PC-3 (cell line): ENCODE measurements at places on chromosomes 5 and 9.

- no peak for DNase-seq
These were observed 368.6 kb upstream of the IRX4 start for GRCh38 chr5:2251298-2251697.

DNA sequence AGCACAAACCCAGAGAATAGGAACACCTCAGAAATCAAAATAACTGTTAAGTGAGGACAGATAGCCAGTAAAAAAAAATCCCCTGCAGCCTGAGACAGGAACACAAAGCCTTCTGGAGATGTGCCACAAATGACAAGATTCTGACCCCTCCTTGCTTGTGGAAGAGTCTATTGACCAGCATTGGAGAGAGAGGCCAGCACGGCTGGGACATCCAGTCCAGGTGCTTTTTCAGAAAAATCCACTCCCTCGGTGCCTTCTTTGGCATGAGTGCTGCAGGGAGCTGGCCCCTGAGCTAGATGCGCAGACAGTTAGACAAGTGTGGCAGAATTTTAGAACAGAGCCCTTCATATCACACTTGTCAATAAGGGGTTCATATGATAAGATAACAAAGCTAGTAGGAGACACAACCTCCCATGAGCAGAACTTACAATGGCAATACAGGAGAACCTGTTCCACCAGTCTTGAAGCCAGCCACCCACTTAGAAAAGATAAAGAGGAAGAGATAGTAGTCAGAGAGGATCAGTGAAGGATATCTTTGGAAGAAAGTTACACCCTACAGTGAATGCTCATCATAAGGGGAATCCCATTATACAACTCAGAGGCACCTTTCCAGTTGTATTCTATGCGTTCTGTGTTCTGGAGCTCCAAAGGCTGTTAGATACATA, 298.4 kb downstream of the TLE1 start:
- peak; percentile 35 for DNase-seq

- peak; percentile 85 for DNase-seq
These were observed 1.5 kb upstream of the GPRIN1 start for GRCh38 chr5:176611435-176611834.

DNA sequence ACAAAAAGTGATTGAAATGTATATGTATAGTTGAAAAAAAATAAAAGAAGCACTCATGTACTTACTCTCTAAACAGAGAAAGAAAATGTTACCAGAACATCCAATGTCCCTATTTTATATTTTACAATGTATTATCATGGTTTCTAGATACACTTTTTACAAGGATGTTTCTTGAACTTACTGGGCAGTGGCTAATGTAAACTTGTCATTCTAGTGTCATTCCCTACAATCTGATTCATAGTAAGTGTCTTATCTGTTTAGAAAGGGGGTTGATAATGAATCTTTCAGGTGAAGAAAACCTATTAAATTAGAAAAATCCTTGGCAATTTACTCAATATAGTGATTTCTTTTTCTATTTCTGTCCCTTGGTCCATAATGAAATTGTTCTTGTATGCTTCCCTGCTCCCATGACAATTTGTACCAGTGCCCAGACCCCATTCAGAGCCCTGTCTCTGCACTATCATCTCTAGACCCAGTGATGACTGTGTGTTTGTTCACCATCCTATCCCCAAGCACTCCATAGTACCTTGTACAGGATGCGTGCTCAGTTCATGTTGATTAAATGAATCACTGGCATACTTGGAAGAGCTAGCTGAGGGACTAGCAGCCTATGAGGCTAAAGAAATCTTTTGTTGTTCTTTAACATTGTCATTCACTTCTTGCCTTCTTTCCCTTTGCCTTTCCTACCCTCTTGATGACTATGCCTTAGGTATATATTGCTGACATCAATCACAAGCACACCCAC, 101.2 kb downstream of the HMHB1 start:
- DNase-seq: peak; percentile 94

DNA sequence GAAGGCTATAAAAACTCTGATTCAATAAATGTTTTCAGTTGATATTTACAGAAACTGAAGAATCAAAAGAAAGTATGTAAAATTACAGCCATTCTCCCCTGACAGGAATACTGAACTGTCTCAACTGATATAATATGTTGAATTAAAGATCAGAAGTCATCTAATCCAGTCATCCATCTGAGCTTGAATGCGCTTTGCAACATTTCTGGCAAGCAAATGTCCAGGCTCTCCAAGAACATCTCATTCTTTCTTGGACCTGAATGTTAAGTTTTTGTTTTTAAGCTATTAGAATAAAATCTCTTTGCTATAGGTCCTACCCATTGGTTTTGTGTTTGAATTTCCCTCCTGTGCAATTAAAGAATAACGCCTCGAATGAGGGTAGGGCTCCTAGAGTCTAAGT, 120.5 kb downstream of the MPDZ start:
- no peak for DNase-seq

- DNase-seq: no peak
These were observed 391.9 kb upstream of the PRR16 start for GRCh38 chr5:120072068-120072761.

DNA sequence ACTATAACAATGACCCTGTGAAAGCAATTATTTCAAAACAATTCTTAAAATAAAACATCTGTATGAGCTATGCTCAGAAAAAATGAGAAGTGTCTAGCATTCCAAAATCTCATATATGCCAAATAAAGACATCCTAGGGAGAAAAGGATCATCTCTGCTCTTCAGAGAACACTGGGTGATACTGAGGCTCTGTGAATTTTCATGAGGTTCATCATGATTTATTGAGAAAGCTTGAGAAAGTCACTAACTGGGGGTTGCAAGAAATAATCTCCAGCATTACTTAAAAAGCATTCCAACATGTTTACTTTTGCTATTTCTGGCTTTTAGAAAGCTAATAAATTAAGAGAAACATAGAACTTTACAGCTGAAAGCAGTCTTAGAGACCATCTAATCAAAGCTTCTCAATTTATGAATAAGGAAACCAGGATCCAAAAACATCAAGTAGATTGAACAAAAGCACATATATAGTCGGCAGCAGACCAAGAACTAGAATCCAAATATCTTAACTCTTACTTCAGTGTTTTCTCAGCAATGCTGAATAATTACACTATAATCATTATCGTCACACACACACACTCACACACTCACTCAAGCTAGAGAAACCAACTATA, 372.8 kb downstream of the NR2F1-AS1 start:
- no peak for DNase-seq

DNA sequence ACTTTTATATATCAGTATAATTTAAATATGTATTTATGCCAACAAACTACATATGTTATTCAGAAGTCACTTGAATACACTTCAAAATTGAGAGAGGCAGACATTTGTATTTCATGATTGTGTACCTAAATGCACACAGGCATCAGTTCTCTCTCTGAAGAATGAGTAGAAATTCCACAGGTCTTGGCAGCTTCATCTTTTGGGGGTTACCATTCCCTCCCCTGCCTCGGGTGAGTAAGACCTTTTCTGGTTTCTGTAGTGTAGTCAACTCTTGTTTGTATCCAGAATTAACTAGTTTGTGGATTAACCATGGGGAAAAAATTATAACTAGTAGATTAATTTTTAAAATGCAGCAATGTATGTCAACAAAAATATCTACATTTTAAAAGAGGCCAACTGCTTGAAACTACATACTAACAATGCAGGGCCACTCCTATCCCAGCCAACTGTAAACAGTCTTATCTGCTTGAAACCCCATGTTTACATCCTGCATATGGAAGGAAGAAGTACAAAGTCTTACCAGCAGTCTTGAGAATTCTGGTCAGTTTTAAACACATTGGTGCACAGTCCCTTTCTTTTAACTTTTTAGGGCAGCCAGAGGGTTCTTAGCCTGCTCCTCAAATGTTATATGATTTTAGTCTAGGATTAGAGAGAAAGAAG, 339.6 kb upstream of the KIF2A start:
- DNase-seq: no peak

GRCh38 chr5:76689321-76690036, 26.4 kb upstream of the F2R start:
- DNase-seq: peak; percentile 77

DNA sequence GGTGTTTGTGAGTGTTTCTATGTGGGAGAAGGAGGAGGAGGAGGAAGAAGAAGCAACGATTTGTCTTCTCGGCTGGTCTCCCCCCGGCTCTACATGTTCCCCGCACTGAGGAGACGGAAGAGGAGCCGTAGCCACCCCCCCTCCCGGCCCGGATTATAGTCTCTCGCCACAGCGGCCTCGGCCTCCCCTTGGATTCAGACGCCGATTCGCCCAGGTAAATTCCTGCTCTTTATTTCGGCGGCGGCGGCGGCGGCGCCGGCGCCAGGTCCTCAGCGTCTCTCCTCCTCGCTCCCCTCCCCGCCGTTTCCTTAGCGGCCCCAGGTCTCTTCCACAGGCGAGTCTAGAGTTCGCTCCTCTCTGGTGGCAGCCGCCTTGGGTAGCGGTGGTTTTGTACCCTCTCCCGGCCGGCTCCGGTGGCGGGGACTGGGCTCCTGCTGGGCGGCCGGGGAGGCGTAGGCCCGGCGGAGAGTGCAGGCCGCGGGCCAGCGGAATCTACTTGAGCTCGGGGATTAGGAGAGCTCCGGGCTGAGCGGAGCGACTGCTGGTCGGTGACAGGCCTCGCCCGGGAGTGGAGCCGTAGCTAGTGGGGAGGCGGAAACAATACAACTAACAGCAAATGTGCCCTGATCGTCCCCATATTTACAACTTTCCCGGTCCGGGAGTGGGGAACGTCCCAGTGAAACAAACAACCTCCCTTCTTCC, 547 bp downstream of the NIPBL start:
- peak; percentile 48 for DNase-seq

- no peak for DNase-seq
These were observed 55.3 kb upstream of the EXOC3 start for GRCh38 chr5:387491-388265.

DNA sequence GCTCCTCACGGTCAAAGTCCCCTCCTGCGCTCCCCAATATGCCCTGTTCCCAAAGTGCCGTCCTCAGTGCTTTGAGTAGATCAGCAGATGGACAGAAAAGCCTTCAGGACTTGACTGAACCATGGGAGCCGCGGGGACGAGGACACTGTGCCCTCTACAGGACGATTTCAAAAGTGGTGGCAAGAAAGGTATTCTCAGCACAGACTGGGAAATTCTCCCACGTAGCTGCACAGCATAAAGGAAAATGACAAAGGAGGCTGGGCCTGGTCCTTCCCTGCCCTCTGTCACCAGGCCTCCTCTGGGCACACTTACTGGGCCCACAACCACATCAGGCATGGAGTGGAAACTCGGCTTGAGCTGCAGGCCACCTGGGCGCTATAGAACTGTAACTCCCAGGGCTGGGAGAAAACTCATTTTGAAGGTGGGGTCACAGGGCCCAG, 16.7 kb upstream of the MTMR12 start:
- DNase-seq: peak; percentile 64

GRCh38 chr5:112642885-112643284, 94.8 kb upstream of the APC start:
- no peak for DNase-seq

DNA sequence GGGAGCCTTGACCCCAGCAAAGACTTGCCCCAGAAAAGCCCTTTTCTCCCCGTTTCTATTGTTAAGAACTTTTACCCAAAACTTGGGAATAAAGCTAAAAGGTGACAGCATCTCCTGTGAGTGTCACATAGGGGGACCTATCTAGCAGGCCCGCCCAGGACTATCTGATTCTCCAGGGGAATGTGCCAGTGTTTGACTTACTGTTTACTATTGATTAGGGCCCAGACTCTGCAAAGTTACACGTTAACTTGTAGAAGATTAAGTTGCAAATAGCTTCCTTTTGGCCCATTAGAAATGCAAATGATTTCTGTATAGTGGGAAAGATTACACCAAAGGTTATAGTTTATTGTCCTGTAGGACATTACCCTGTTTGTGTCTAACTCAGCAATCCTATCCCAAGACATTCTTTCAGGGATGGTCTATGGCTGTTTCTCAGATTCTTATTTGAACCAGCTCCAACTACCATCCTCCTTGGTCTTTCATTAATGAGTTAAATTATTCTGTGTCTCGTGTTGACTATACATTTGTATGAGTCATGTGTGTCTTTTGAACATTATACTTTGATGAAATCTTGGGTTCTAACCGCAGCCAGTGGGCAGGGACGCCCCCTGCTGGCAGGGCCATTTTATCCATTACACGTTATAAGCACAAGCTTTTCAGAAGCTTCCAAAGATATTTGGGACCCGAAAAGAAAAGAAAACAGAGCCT, 60.7 kb downstream of the HRH2 start:
- DNase-seq: peak; percentile 57

- DNase-seq: no peak
These were observed 55.9 kb upstream of the NKD2 start for GRCh38 chr5:952597-953271.

DNA sequence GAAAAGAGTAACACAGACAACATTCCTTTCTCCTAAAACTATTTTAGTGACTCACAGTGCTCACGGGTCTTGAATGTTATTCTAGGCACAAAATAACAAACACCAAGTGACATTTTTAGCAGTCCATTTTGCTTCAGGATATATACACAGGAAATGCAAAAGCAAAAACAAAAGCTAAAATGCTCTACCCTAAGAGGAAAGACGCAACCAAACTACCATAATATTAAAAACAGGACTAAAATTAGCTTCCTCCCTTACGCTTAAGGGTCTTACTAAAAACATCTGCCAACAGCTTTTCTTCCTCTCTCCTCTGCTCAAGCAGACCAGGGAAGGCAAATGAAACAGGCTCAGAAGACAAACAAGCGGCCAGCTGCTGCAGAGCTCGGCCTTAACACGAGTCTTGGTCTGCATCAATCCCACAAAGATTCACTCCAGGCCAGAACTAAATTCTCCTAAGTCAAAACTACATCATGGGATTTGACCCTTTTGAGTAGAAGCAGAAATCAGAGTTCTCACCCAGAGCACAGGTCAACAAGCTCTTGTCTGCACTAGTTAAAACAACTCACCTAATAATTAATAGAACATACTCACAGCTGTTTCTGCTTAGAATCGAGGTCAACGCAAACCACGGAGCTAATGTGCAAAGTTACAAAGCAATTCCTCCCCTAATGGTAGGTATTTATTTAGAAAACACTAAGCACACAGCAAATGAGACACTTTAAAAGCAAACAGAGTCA, 62.3 kb downstream of the RAPGEF1 start:
- DNase-seq: peak; percentile 48

DNA sequence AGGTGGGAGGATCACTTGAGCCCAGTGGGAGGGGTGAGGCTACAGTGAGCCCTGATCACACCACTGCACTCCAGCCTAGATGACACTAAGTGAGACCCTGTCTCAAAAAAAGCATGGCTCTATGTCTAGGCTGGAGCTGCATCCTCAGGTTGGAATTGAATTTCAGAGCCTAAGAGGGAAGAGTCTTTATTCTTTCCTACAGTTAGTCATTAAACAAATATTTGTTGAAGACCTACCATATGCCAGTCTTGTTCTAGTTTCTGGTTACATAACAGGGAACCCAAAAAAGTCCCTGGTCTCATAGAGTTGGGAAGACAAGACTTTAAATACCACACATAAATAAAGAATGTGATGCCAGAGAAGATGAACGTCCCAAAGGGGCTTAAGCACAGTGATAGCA, 6.9 kb upstream of the GRPEL2 start:
- peak; percentile 82 for DNase-seq

- DNase-seq: no peak
These were observed 4.4 kb upstream of the HSPA4 start for GRCh38 chr5:133047404-133047803.

GRCh38 chr5:40937075-40937474, 27.8 kb downstream of the C7 start:
- no peak for DNase-seq

GRCh38 chr5:170426149-170426767, 37.1 kb upstream of the KCNMB1 start:
- DNase-seq: no peak
